Activated CD4-positive, alpha-beta memory T cell treated with anti-CD3 and anti-CD28 coated beads, Interleukin-2, amount 10 ng/mL, durations not matched to agents 7 days and 5 days (primary cell): ENCODE measurements at places on chromosomes 5 and 9. TPM values are rescaled to one million over a fixed set of nuclear protein-coding genes. Genes with fewer than 3 reads are reported as not detected.

GRCh38 chr9:93148721-93149120 is 14.7 kb upstream of the NINJ1 start:
- H3K27me3 ChIP-seq, result no peaks in the 10 kb centered on the region
- peaks cover 50% of the 10 kb centered on the region for H3K4me1 ChIP-seq
- no peak overlapping the region for H3K27ac ChIP-seq

DNA sequence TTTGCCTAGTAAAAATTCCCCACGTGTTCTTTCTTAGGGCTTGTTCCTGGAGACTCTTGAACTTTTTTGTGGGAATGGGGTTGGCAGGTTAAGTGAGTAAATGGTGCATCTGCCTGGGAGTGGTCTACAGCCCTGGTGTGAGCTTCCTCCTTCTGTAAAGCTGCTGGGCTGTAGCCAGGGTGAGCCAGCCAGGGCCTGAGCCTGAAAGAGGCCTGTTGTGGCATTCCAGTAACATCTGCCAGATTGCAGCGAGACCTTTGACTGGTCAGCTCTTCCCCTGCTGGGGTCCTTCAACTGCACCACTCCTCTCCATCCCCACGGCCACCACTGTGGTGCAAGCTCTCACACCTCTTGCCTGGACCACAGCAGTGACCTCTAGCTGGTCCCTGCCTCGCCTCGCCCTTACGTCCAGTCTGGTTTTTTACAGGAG is 47.5 kb downstream of the SLC22A5 start:
- peaks cover 69% of the 10 kb centered on the region for H3K36me3 ChIP-seq
- H3K4me3 ChIP-seq, result no peak overlapping the region
- peaks cover 86% of the 10 kb centered on the region for H3K4me1 ChIP-seq
- no peak for DNase-seq

Gene PCDHB6
- not detected for total RNA-seq

Gene CDKN2B
- 2.5 TPM for total RNA-seq

- H3K27me3 ChIP-seq, result no peaks in the 10 kb centered on the region
- H3K27ac ChIP-seq, result no peak overlapping the region
- no peak overlapping the region for H3K4me3 ChIP-seq
- no peaks in the 10 kb centered on the region for H3K36me3 ChIP-seq
- no peaks in the 10 kb centered on the region for H3K4me1 ChIP-seq
Observed at GRCh38 chr9:80437091-80437640, 865.4 kb downstream of the TLE4 start.

- H3K27ac ChIP-seq, result no peak overlapping the region
- DNase-seq, result no peak
- H3K4me3 ChIP-seq, result no peak overlapping the region
Observed at GRCh38 chr5:95686651-95687050, 3.9 kb upstream of the SPATA9 start.

DNA sequence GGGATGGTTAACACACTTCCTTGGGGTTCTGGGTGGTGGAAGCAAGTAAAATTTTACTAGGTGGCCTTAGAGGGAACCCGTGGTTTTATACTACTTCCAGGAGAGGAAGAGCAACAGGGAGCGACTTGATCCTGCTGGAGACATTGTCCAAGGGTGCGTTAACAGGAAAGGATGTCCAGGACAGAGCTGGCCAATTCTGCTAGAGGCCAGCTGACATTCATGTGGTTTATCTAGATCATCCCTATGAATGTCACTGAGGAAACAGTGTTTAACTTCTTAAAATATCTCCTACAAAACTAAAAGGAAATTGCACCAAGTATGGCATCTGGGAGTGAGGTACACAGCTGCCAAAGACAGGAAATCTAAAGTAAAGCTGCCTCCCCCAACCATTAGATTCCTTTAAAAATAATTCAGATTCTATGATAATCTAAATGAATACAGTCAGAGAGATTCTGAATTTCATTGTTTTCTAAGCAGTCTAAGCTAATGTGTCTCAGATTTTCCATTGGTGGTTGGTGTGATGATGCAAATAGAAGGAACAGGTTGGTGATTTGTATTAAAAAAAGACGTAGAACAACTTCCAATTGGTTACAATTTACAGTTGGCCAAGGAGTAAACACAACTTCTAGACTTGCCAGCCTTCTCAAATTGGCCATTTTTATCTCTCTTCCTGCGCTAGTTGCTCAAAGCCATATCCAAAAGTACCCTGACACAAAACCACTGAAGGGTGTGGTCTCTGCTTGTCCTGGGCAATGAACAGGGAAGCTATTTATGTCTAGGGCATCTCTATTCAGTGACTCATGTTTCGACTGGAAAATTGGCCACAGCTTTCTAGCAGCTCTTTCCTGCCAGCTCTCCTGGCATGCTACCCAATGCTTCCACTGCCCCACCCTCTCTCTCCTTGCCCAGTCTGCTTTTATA is 574.7 kb upstream of the MEF2C start:
- no peaks in the 10 kb centered on the region for H3K36me3 ChIP-seq
- no peak overlapping the region for H3K4me3 ChIP-seq
- no peak overlapping the region for H3K27ac ChIP-seq
- H3K27me3 ChIP-seq, result no peaks in the 10 kb centered on the region
- H3K4me1 ChIP-seq, result no peaks in the 10 kb centered on the region

Gene NUTM2F
- not detected for total RNA-seq

DNA sequence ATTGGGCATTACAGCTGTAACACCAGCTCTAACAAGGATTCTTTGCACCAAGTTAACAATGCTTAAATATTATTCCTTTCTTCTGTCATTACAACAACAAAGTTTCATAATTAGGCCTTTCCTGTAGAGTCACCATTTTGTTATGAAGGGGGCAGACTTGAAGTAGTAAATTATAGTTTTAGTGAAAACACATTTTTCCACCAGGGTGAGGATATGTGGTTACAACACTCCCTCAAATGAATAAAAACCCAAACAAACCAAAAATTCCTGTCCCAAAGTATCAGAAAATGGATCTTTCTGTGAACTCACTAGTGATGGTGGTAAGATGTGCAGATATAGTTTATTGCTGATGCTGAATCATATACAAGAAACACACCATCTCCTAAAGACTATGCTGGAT is 250.5 kb upstream of the TUT7 start:
- H3K27me3 ChIP-seq, result peaks cover 2% of the 10 kb centered on the region
- no peaks in the 10 kb centered on the region for H3K36me3 ChIP-seq
- H3K27ac ChIP-seq, result no peak overlapping the region
- DNase-seq, result no peak

DNA sequence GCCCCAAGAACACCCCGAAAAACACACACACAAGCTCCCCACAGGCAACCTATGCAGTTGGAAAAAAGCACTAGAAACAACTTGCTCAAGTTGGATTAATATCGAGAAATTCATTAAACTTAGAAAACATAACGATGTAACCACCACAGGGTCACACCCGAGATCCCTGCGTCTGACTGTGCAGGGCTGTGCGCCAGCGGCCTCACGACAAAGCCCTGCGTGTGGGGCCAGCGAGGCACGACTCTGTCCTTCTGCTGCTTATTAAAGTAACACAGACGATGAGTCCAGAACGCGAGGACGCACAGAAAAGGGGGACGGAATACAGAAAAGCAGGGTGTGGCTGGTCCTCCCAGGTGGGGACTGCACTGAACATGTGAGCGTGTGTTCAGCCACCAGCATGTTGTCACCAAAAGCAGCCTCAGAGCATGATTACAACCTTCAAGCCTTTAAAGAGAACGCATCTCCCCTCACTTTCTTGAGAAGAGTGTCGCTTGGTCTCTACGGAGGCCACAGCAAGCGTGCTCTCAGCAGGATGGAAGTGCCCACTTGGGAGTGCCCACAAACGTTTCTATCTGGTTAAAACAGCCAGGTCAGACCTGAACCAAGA is 14.4 kb downstream of the SLC12A7 start:
- no peak overlapping the region for H3K27ac ChIP-seq
- no peaks in the 10 kb centered on the region for H3K4me1 ChIP-seq
- no peak for DNase-seq
- no peak overlapping the region for H3K4me3 ChIP-seq

GRCh38 chr9:13721481-13722235 is 442.2 kb upstream of the MPDZ start:
- H3K27me3 ChIP-seq, result no peaks in the 10 kb centered on the region
- no peak for DNase-seq
- H3K4me3 ChIP-seq, result no peak overlapping the region
- no peak overlapping the region for H3K27ac ChIP-seq
- no peaks in the 10 kb centered on the region for H3K4me1 ChIP-seq

DNA sequence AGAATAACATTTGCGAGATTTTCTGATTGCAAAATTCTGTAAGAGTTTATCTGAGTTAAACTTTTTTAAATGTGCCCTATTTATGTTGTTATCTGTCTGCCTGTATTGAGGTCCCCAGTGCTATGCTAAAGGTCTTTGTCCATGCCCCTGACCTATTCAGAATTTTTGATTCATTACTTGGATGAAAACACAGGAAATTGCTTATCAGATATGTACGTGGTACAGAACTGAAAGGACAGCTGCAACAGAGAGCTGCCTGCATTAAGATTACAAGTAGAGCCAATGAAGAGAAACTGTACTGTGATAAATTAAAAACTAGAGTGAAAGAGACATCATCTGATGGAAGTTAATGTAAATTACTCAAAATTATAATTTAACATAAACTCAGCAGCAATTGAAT is 408.8 kb downstream of the ADGRV1 start:
- peaks cover 7% of the 10 kb centered on the region for H3K27me3 ChIP-seq
- H3K36me3 ChIP-seq, result no peaks in the 10 kb centered on the region
- H3K4me1 ChIP-seq, result no peaks in the 10 kb centered on the region
- H3K27ac ChIP-seq, result no peak overlapping the region
- DNase-seq, result no peak

Gene RAD50
- total RNA-seq, result 38.9 TPM

- H3K27ac ChIP-seq, result no peak overlapping the region
- no peaks in the 10 kb centered on the region for H3K36me3 ChIP-seq
- H3K27me3 ChIP-seq, result peaks cover 3% of the 10 kb centered on the region
- no peaks in the 10 kb centered on the region for H3K4me1 ChIP-seq
Observed at GRCh38 chr9:129403779-129404620, 216.9 kb downstream of the C9orf50 start.

- no peaks in the 10 kb centered on the region for H3K27me3 ChIP-seq
- DNase-seq, result no peak
- no peak overlapping the region for H3K27ac ChIP-seq
- H3K36me3 ChIP-seq, result peaks cover 27% of the 10 kb centered on the region
- peaks cover 18% of the 10 kb centered on the region for H3K4me1 ChIP-seq
Observed at GRCh38 chr9:5357431-5358105, 17.9 kb upstream of the RLN1 start.

- H3K36me3 ChIP-seq, result peaks cover 2% of the 10 kb centered on the region
- no peak overlapping the region for H3K27ac ChIP-seq
- DNase-seq, result no peak
- H3K4me1 ChIP-seq, result no peaks in the 10 kb centered on the region
- no peak overlapping the region for H3K4me3 ChIP-seq
- no peaks in the 10 kb centered on the region for H3K27me3 ChIP-seq
Observed at GRCh38 chr5:93736284-93736683, 5.1 kb downstream of the POU5F2 start.

Gene ZNG1E
- 30.6 TPM for total RNA-seq

Gene SLC6A3
- total RNA-seq, result not detected

GRCh38 chr5:1820926-1821325 is 19.7 kb downstream of the NDUFS6 start:
- H3K27me3 ChIP-seq, result no peaks in the 10 kb centered on the region
- peaks cover 42% of the 10 kb centered on the region for H3K36me3 ChIP-seq
- H3K4me1 ChIP-seq, result peaks cover 5% of the 10 kb centered on the region
- DNase-seq, result no peak
- H3K4me3 ChIP-seq, result no peak overlapping the region
- H3K27ac ChIP-seq, result no peak overlapping the region

Gene ZBTB6
- 12.7 TPM for total RNA-seq

Gene BASP1
- not detected for total RNA-seq

GRCh38 chr5:129174480-129174879 is 79.9 kb downstream of the ISOC1 start:
- H3K36me3 ChIP-seq, result no peaks in the 10 kb centered on the region
- no peaks in the 10 kb centered on the region for H3K4me1 ChIP-seq
- DNase-seq, result no peak
- no peak overlapping the region for H3K4me3 ChIP-seq

- no peaks in the 10 kb centered on the region for H3K36me3 ChIP-seq
- H3K4me1 ChIP-seq, result no peaks in the 10 kb centered on the region
- H3K27me3 ChIP-seq, result peaks cover 8% of the 10 kb centered on the region
- DNase-seq, result peak; percentile 12
Observed at GRCh38 chr9:138082918-138083636, 205.5 kb downstream of the CACNA1B start.

GRCh38 chr9:94920420-94921091 is 194.1 kb downstream of the AOPEP start:
- no peak overlapping the region for H3K27ac ChIP-seq
- H3K36me3 ChIP-seq, result no peaks in the 10 kb centered on the region
- H3K4me1 ChIP-seq, result no peaks in the 10 kb centered on the region

Gene SEPTIN8
- 31.8 TPM for total RNA-seq

Gene SPATA6L
- total RNA-seq, result 0.43 TPM

Gene ANKDD1B
- not detected for total RNA-seq

Gene SPAAR
- not detected for total RNA-seq

Gene NKD2
- 3.6 TPM for total RNA-seq

DNA sequence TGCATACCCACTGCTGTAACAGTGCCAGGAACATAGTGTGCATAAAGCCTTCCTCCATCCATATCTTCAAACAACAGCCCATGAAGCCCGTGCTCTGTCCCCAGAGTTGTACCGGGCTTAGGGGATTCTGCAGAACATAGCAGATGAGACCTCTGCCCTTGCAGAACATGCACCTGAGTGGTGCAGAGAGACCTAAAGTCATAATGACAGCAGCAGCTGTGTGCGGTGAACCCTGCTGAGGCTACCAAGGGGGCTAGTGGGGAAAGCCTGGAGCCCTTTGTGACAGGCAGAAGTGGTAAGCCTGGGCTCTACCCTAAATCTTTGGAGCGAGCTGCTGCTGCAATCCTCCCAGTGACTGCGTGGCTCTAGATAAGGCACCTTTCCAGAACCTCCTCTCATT is 32.2 kb upstream of the BRD3 start:
- H3K27ac ChIP-seq, result no peak overlapping the region
- H3K4me3 ChIP-seq, result no peak overlapping the region
- DNase-seq, result no peak
- H3K36me3 ChIP-seq, result no peaks in the 10 kb centered on the region

GRCh38 chr5:170504616-170505266 is 921 bp downstream of the KCNIP1 start:
- peaks cover 51% of the 10 kb centered on the region for H3K27me3 ChIP-seq
- H3K36me3 ChIP-seq, result no peaks in the 10 kb centered on the region
- H3K27ac ChIP-seq, result no peak overlapping the region
- H3K4me3 ChIP-seq, result no peak overlapping the region

Gene PTGES
- total RNA-seq, result not detected

DNA sequence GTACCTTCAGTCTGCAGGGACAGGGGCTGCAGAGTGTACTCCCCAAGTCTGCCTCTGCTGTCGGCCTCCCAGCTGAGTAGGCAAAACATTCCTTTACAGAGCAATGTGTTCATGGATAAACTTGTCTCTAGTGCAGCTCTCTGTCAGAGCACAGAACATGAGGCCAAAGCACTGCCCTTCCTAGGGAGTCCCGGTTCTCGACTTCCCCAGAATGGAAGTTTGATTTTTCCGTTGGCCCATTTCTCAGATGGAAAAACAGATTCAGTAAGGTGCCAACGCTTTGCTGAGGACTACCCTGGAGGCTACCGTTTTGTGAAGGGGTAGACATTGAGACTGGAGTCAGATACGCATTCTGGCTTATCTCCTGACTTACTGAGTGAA is 422 bp upstream of the TRIM32 start:
- no peaks in the 10 kb centered on the region for H3K27me3 ChIP-seq
- peaks cover 10% of the 10 kb centered on the region for H3K36me3 ChIP-seq
- H3K4me1 ChIP-seq, result peaks cover 43% of the 10 kb centered on the region
- peak overlapping the region; percentile 82 for H3K4me3 ChIP-seq
- H3K27ac ChIP-seq, result peak overlapping the region; percentile 77

Gene MYMK
- total RNA-seq, result not detected

GRCh38 chr5:38793099-38793498 is 52.7 kb upstream of the OSMR start:
- H3K4me3 ChIP-seq, result no peak overlapping the region
- peaks cover 16% of the 10 kb centered on the region for H3K27me3 ChIP-seq
- H3K4me1 ChIP-seq, result no peaks in the 10 kb centered on the region
- DNase-seq, result no peak
- H3K36me3 ChIP-seq, result no peaks in the 10 kb centered on the region
